Fibroblast of skin of left biceps (primary cell): ENCODE measurements at places on chromosomes 1 and 21.

- DNase-seq, result no peak
These were observed at the start of gene RXRG for GRCh38 chr1:165444897-165445370. Gene RXRG, minus strand, starts transcription at chr1:165445126. Its CDS starts 233 bp downstream, at chr1:165444893.

DNA sequence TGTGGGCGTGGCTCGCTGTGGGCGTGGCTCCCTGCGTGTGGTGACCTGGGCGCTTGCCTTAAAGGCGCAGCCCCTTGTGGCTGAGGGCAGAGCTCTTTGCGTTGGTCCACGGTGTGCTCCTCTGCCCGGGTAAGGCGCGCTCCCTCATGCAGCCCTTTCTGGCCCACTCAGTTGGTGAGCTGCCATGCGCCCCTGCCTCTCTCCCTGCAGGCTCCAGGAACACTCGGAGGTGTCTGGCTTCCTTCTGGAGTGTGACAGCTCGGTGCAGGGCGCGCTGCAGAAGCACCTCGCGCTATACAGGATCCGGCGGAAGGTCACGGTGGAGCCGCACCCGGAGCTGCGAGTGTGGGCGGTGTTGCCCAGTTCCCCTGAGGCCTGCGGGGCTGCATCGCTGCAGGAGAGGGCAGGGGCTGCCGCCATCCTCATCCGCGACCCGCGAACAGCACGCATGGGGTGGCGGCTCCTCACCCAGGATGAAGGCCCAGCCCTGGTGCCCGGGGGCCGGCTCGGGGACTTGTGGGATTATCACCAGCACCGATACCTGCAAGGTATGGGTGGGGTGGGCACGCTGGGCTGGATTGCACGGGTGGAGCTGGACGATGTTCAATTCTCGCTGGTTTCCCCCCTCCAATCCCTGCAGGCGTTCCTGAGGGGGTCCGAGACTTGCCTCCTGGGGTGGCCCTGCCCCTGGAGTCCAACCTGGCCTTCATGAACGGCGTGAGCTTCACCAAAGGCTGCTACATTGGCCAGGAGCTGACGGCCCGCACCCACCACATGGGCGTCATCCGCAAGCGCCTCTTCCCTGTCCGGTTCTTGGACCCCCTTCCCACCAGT, 9.1 kb downstream of the IBA57 start:
- DNase-seq, result no peak

GRCh38 chr1:116692879-116693278, 25.3 kb upstream of the IGSF3 start:
- DNase-seq, result no peak

DNA sequence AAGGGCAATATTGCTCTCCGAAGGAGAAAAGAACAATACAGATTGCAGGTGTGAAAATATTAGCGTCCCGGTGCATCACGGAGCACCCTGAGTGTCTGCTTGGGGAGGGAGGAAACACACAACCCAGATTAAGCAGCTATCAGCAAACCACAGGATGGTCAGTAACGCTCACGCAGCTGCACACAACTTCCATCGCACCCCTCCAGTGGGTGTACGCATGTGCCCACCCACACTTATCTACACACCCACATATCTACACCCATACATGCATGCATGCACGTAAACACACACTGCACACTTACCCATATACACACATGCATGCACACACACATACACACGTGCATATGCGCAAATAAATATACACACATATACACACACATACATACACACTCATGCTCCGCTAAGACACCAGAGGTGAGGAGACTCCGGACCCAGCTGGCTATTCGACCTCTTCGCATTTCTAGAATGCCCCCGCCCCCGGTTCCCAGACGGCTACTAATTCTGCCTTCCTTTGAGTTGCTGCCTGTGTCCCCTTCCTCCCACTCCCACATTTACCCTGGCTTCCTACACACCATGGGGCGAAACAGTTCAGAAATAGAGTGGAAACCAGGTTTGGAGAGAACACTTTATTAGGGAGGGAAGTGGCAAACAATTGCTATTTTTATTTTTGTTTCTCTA, 26.2 kb downstream of the ITPKB start:
- no peak for DNase-seq

- DNase-seq, result no peak
These were observed 1.8 kb downstream of the BTG3 start for GRCh38 chr21:17610911-17611310.

GRCh38 chr1:95640746-95641145, 406.7 kb downstream of the RWDD3 start:
- DNase-seq, result no peak

DNA sequence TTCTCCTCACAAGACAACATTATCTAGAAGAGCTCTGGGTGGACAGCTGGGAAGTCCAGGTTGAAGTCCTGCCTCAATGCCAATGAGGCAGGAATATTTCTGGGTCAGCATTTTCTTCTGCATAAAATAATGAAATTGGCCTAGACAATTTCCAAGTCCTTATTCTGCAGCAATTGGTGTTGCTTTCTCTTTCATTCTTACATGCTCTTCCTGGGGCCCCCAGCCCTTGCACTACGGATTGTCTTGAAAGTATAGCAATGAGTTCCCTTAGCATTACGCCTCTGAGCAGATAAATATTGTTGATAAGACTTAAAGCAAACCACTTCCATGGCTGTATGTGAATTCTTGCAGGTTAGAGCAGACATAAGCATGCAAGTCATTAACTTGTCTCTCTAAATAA, 188.5 kb downstream of the TGFBR3 start:
- DNase-seq, result no peak

- DNase-seq, result no peak
These were observed 30.2 kb upstream of the TTC34 start for GRCh38 chr1:2831596-2832212.
